CD8-positive, alpha-beta memory T cell (primary cell): ENCODE measurements at places on chromosomes 12 and 14. TPM values are rescaled to one million over a fixed set of nuclear protein-coding genes. Genes with fewer than 3 reads are reported as not detected.

The BDKRB1 gene
- total RNA-seq, result not detected

The PPP1R1A gene
- total RNA-seq, result not detected

The ABCC9 gene
- total RNA-seq, result not detected

The E2F7 gene
- 10.7 TPM for total RNA-seq

The RFX4 gene
- not detected for total RNA-seq

The STYK1 gene
- 2.1 TPM for total RNA-seq

The KERA gene
- not detected for total RNA-seq

The DYRK2 gene
- 44.7 TPM for total RNA-seq

The ADCY4 gene
- total RNA-seq, result 0.84 TPM

The DACT1 gene
- 0.42 TPM for total RNA-seq

The KDM2B gene
- 64.0 TPM for total RNA-seq

The VRTN gene
- not detected for total RNA-seq

The KRT79 gene
- not detected for total RNA-seq

The TMEM132D gene
- not detected for total RNA-seq

The IQSEC3 gene
- 0.88 TPM for total RNA-seq

The YARS2 gene
- 34.8 TPM for total RNA-seq

The STRAP gene
- total RNA-seq, result 179 TPM

The SYNDIG1L gene
- not detected for total RNA-seq

The GUCY2C gene
- total RNA-seq, result not detected

The PLEKHG7 gene
- not detected for total RNA-seq

The CLEC9A gene
- total RNA-seq, result not detected

The MYO1H gene
- not detected for total RNA-seq

The CAPZA3 gene
- not detected for total RNA-seq

The FZD10 gene
- not detected for total RNA-seq

The SETD3 gene
- total RNA-seq, result 57.9 TPM

The NRXN3 gene
- not detected for total RNA-seq

The NEUROD4 gene
- not detected for total RNA-seq

The LAG3 gene
- total RNA-seq, result 245 TPM

The CCDC77 gene
- 14.0 TPM for total RNA-seq

The MTHFD1 gene
- 256 TPM for total RNA-seq

The IFI27L2 gene
- total RNA-seq, result 58.5 TPM

The GSG1 gene
- total RNA-seq, result not detected

The RNASE3 gene
- not detected for total RNA-seq

The LRP1-AS gene
- total RNA-seq, result not detected

The PELI2 gene
- total RNA-seq, result 2.7 TPM

The ASCL1 gene
- total RNA-seq, result not detected

The PTCSC3 gene
- total RNA-seq, result not detected

The ANKS1B gene
- 0.60 TPM for total RNA-seq
